ENCODE measurements at places on chromosomes 2 and 18.

GRCh38 chr2:128664499-128664971, 345.9 kb upstream of the HS6ST1 start:
- peak; percentile 53 for DNase-seq

DNA sequence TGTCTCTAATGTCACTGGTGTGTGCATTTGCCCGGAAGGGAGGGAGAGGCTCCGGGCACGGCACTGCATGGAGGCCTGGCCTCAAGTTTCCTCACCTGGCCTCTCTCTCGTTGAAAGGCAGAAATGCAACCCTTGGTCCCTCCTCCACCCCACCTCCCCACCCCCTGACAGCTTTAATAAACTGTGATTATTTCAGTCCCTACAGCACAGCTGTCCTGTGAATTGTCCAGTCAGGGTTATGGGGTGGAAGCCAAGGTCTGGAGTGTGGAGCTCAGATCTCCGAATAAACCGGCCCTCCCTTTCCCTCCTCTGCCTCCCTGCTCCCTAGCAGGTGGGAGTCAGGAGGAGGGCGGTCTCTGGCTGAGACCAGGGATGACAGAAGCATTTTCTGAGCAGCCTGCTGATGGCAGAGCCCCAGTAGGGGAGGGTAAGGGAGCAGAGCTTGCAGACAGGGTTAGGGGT, 199.2 kb upstream of the SMAD2 start:
- DNase-seq = peak; percentile 34

- DNase-seq = no peak
These were observed 37.4 kb upstream of the ANKRD62 start for GRCh38 chr18:12056034-12056883.

- DNase-seq = peak; percentile 84
These were observed 169.2 kb downstream of the CDH20 start for GRCh38 chr18:61502472-61502871.

GRCh38 chr2:177984749-177985148, 87.8 kb downstream of the PDE11A start:
- DNase-seq = no peak

- DNase-seq = peak; percentile 18
These were observed 569 bp downstream of the TMX3 start for GRCh38 chr18:68714366-68714711.

- no peak for DNase-seq
These were observed 16.7 kb upstream of the ADI1 start for GRCh38 chr2:3535794-3536681.

DNA sequence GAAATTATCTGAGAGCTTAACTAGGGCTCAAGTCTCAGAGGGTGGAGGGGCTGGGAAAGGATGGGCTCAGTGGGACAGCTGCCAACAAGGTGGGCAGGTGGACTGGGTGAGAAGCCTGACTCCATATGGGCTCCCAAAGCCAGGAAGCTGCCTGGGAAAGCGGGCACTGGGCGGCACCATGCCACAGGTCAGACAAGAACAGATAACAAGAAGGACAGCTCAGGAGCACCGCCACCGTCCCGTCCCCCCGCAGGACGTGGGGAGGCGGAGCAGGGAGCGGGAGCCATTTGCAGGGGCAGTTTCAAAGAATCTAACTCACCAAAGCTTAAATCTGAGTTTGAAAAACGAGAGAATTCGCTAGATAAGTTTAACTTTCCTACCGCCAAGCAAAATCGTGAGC, 45.6 kb downstream of the NETO1 start:
- no peak for DNase-seq

- DNase-seq = no peak
These were observed 15.6 kb upstream of the ANTXR1 start for GRCh38 chr2:68997401-68997800.

DNA sequence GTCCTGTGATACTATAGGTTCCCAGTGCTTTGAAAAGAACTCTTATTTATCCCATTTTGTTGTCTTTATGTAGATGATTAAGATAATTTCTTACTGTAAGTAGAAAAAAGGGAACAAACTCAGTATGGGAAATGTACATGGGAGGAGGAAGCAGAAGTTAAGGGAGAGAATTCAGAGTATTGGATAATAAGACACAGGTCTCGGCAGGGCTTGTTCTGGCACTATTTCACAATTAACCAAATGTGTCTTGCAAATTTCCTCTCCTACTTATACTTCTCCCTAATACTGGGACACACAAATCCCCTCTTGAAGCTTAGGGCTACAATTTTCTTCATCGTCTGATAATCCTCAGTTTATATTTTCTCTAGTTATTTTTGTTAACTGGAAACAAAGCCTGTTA, 744.0 kb downstream of the ADCYAP1 start:
- DNase-seq = no peak

- no peak for DNase-seq
These were observed 479.1 kb upstream of the NRXN1 start for GRCh38 chr2:51511002-51511401.
